ENCODE measurements at places on chromosomes 6 and 20. TPM values are rescaled to one million over a fixed set of nuclear protein-coding genes. Genes with fewer than 3 reads are reported as not detected.

GRCh38 chr20:32387252-32387651 lies 29.1 kb downstream of the ASXL1 start:
- DNase-seq: no peak

GRCh38 chr20:33600981-33601380 lies 61.1 kb upstream of the C20orf144 start:
- no peak for DNase-seq

- no peak for DNase-seq
These were observed 127.9 kb downstream of the BCKDHB start for GRCh38 chr6:80234401-80234800.

DNA sequence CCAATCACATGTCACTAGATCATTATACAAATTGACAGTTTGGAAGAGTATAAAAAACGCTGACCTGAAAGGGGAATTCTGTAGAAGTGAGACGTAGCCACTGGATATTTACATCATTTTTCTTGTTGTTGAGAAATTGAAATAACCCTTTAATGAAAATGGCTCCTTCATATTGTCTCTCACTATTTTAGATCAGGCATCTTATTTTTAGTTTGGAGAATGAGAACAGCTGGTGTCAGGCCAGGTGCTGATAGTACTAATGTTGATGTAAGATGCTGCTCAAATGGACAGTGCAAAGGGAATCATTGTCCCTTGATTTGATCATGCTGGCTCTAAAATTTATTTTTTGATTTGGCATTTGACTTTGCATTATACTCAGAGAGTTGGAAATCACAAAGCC lies 17.4 kb downstream of the NKAIN2 start:
- DNase-seq: no peak

DNA sequence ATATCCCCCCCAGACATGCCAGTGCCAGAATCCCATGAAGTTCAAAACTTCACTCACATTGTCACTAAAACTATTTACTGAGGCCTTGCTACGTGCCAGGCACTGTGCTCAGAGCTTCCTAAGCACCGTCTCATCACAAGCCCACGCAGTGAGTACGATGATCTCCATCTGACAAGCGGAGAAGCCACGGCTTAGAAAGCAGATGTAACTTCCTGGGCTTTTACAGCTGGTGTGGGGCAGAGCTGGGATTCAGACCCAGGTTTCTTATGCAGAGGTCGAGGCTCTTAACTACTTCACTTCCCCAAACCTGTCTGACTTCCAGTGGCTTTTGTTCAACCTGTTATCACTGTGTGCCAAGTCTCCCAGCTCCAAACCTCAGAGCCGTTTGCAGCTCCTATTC lies 8.3 kb downstream of the MDGA1 start:
- DNase-seq: no peak

DNA sequence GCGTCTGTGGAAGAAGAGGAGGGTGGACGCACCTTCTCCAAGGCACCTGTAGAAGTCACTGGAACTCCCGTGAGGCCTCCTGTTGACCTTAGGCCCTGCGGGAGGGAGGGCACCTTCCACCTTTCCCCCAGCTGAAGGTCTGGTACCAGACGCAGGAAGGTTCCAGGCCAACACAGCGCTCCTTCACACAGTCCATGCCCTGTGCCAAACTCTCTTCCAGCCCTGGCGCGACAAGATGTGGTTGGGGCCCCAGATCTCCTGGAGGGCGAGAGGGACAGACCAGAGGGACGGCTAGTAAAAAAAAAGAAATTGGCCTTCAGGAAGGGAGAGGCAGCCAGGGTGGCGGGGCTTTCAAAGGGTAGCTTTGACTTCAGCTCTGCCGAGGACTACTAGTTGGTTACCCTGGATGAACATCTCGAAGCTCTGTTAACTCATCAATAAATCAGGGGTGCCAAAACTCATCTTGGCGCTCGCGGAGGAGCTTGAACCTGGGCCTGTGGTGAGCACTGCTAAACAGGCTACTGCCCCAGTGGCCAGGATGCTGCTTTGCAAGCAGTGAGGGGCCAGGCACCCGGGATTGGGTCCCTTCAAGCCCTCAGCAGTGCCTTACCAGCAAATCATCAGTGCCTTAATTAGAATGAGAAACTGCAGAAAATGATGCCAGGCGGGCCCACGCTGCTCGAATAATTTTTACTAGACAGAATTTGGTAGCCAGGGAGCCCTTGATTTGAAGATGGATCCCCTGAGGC lies 14.9 kb downstream of the AARS2 start:
- DNase-seq: no peak

SAPCD1 gene
- total RNA-seq: 13.1 TPM

DNA sequence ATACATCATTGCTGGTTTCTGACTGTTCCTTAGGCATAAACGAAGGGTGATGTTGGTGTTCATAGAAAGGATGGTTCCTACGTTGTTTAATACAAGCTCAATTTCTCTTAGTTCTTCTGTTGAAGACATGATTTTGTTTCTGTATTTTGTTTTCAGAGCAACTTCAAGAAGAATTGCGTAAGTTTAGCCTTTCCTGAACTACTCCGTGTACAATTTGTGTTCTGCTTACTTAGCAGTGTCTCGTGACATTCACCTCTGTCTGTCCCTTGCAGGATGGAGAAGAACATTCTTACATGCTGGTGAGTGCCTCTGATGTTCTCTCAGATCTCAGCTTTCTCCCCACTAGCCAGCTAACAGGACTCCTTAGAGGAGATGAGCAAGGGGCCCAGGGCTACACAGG lies 7.6 kb downstream of the BTN2A2 start:
- no peak for DNase-seq

- DNase-seq: no peak
These were observed 84.7 kb downstream of the SASH1 start for GRCh38 chr6:148427333-148427732.

DNA sequence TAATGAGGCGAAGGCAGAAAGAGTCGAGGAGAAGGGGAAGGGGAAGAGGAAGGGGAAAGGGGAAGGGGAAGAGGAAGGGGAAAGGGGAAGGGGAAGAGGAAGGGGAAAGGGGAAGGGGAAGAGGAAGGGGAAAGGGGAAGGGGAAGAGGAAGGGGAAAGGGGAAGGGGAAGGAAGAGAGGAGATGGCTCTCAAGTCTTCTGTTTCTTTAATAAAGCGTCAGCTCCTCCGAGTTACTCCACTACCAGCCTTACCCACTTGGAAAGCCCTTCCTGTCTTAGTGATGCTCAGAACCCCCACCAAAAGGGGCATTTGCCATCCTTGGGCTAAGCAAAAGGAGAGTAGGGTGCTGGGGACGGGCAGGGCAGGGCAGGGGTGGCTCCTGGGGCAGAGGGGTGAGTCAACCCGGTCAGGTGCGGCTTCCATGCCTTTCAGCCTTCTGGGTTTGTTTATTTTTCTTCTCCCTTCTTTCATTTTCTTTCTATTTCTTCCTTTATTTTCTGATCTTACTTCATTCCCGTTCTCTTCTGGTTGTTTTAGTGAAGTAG lies 476 bp upstream of the CLIC5 start:
- DNase-seq: no peak

MKKS gene
- total RNA-seq: 10.0 TPM

DNA sequence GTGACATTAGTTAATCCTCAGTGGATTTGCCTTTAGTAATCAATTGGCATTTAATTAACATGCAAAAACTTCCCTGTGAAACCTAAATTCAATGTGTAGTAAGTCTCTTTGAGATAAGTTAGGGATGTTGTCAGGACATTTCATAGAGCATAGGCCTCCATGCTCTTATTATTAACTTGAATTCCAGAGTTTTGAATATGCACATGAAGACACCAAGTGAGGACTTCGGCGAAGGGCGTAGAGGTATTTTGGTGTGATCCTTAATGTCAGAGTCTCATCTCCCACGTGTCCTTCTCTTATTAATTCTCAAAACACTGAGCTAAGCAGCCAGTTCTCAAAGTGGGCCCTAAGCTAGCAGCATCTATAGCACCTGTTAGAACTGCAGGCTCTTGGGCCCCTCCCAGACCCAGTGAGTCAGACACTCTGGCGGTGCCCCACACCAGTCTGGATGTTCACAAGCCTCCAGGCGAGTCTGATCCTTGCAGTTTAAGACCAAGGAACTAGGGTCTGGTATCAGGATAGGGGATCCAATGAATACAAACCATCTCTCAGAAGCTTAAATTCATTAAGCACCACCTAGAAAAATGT lies 292.1 kb downstream of the QKI start:
- no peak for DNase-seq

DNA sequence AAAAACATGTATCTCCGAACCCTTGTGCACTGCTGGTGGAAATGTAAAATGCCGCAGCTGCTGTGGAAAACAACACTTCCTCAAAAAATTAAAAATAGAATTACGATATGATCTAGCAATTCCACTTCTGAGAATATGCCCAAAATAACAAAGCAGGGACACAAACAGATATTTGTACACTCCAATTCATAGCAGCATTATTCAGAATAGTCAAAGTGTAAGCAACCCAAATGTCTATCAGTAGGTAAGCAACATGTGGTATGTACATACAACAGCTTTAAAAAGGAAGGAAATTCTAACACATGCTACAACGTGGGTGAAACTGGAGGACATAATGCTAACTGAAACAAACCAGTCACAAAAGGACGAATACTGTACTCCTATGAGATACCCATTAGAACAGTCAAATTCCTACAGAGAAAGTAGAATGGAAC lies 5.7 kb upstream of the RAB5IF start:
- DNase-seq: no peak

MYCT1 gene
- not detected for total RNA-seq

DNA sequence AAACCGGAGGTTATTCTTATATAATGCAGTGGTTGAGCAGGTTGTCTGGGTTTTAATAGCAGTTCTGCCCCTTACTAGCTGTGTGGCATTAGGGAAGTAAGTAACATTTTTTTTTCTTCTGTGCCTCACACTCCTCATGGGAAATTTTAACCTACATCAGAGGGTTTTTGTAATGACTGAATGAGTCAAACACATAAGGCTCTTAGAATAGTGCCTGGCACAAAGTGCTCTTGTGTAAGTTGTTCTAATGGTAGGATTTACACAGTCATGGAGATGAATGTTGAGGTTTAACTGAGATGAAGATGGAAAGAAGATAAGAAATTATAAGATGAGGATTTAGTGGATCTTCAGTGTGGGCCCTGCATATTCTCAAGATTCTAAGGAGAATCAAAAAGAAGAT lies 68.4 kb upstream of the PHIP start:
- no peak for DNase-seq

DNA sequence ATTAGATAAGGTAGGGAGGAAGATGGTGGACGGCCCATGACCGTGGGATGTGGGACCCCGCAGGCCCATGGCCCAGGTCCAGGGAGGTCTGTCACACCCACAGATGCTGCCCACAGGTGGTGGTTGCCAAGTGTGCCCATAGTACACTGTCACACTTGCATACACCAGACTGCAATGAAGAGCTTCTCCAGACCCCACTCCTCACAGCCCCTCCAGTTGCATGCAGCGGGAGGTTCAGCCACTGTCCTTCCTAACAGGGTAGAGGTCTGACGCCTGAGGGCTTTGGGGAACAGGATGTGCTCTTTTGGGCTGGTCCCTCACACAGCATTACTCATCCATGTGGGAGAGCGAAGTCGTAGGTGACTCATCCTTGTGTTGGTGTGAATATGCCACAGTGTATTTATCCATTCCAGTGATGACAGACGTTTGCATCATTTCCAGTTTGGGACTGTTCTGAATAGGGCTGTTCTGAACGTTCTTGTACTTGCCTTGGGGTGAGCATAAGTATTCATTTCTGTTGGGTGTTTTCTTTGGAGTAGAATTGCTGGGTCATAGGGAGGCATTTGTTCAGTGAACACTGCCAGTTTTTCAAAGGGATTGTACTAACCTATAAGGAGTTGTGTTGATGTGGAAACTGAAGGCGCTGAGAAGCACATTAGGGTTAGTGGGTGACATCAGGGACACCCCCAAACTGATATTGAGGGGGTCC lies 10.1 kb upstream of the PYGB start:
- no peak for DNase-seq

DNA sequence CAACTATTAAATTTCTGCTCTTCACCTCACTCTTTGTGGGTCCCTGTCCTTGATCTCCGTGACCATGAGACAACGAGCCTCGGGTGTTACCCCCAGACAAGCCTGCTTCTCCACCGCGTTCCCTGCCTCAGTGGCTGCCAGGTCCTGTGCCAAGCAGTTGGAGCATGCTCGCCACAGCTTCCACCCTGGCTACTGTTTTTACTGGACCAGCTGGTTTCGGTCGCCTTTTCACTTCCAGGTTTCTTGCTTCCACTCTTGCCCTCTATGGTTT lies 5.6 kb downstream of the TP53RK start:
- DNase-seq: no peak

DNA sequence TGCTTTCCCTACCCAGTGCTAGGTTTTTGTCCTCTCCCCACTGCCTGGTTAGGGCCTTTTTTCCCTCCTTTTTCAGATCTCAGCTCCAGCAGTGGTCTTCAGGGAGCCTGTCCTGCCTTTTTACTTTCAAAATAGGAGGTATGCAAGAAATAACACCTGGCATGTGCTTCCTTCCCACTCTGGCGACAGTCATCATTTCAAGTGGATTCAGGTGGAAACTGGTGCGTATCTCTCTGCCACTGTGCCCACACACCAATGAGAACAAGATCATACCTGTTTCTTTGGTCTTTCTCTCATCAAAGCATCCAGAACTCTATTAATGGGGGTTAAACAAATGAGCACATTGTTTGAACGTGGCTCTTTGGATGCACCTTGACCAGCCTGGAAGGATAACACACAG lies 95.7 kb upstream of the GGTLC1 start:
- DNase-seq: no peak

ZC3H12D gene
- 27.0 TPM for total RNA-seq

OR14J1 gene
- total RNA-seq: not detected

AVP gene
- total RNA-seq: not detected

LBP gene
- not detected for total RNA-seq

GRCh38 chr20:18527339-18527738 lies 19.6 kb downstream of the SEC23B start:
- no peak for DNase-seq

DNA sequence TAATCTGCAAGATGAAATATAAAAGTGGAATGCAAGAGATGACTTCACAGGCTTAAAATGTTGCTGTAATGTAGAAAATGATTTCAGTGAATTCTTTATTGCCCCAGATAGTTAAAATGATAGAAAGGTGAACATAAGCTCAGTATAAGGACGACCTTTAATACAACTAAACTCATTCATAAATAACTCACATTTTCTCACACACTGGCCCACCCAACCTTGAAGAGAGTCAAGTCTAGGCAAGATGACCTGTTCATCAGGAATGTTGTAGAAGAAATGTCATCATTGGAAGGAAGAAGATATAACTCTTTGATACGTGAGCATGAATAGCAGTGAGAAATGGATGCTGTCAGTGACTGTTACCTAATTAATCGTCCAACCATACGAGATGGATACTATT lies 111.1 kb upstream of the SASH1 start:
- no peak for DNase-seq

- DNase-seq: no peak
These were observed 110.6 kb upstream of the GLP1R start for GRCh38 chr6:38937839-38938613.
